NCI-H748 treated with DMSO at 0.1 percent for 48 hours (cell line): ENCODE measurements at places on chromosomes 7 and 10.

GRCh38 chr10:49207936-49208487, 19.8 kb upstream of the TMEM273 start:
- DNase-seq, result no peak

GRCh38 chr7:47211519-47211973, 370.4 kb downstream of the TNS3 start:
- no peak for DNase-seq

DNA sequence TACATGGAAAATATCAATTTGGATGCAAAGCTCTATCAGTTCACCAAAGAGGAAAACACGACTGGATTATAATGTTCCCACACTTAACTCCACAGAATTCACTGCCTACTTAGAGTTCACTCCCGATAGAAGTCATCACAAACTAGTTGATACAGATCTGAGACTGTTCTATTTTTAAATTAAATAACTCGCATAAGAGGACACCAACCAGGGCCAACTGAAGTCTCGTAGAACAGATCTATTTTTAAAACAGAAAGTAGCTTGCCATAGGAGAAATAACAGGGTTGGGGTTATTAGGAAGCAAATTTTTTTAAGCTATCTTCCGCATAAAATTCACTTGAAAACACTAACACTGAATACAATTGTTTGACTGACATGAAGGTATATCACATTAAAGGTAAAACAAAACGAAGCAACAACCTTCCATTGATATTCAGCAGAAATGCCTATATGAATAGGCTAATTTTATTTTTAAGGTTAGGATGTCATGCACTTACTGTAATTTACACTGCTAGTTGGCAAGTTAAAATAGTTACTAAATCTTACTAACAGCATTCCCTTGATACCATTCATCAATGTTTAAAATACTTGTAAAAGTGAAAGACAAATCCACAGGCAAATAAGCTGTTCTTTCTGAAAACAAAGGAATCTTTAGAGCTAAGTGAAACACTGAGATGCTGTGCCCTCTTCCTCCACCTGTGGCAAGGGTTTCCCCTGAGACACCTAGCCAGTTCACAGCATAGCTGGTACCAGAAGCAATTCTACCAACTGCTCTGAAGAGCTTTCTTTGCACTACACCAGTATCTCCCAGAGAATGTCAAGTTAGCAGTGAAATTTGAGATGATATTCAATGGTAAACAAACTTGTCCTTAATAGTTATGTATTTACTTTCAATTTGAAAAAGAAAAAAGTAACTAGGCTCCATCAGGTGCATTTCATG, 186.7 kb upstream of the ANK3 start:
- no peak for DNase-seq

DNA sequence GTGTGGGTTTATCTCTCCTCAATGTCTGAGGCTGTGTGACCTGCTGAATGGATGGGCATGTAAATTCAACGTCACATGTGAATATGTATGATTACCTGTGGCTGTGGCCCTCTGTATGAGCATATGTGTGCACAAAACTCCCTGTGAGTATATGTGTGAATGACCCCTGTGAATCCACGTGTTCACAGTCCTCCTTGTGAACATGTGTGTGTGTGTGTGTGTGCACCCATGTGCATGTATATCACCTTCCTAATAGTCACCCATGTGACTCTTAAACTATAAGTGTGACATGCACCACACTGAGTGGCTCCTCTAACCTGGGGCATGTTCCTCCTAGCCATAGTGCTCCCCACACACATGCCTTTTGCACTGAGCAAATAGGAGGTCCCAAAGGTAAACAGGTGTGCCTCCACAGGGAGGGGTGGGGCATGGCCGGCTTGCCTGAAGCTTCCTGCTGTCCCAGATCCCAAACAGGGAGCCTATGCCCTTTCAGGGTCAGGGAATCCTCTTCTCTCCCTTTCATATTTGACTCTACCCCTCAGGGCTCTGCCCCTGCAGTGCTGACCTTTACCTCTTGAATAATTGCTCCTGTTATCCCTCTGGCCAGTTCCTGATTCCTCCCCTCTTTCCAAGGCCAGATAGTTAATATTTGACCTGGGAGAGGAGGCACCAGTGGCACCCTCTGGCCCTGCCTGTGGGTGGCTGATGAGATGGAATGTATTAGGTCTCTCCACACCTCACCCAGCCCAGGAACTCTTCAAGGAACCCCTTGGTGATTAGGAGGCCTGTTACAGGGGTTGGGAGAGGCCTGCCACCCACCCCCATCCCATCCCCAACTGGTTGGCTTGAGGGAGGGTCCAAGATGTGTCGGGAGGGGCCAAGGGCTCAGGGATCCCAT, 1.9 kb downstream of the SEMA4G start:
- no peak for DNase-seq

- DNase-seq, result no peak
Observed at GRCh38 chr7:134186801-134187200, 59.7 kb downstream of the LRGUK start.

DNA sequence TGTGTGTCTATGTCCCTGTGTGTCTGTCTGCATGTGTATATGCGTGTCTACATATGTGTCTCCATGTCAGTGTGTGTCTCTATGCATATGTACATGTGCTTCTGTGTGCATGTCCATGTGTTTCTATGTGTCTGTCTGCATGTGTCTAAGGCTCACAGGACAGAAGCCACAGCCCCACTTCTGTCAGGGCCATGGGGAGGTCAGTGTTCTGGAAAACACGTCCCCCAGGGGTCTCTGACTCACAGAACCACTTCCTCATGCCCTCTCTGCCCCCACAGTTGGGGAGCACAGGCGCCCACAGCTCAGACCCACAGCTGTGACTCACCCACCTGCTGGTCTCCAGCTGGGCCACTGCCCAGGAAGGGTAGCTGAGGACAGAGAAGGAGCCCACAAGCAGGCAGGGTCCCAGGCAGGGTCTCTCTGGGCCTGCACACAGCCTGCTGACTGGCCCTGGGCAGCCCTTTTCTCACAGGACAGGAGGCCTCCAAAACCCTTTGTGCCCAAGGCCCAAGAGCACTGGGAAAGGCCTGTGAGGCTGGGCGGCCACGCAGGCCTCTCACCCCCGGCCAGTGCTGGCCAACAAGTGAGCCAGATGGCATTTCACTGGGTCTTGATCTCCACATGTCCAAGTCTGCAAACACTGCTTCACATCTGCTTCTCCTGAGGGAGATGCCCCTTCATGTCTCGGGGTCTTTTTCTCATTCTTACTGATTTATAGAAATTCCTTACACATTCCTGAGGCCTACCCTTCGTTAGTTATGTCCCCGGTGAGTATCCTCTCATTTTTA, 102.9 kb upstream of the FAM20C start:
- DNase-seq, result no peak
